ENCODE measurements at places on chromosomes 4 and X. TPM values are rescaled to one million over a fixed set of nuclear protein-coding genes. Genes with fewer than 3 reads are reported as not detected.

GRCh38 chr4:17475481-17475880 lies 36.4 kb downstream of the QDPR start:
- DNase-seq: peak; percentile 61

SHROOM4 gene
- total RNA-seq: 1.4 TPM

- DNase-seq: no peak
Observed at GRCh38 chr4:141933978-141934377, 297.6 kb downstream of the IL15 start.

RNF128 gene
- total RNA-seq: 12.6 TPM

ATG4A gene
- total RNA-seq: 14.8 TPM

DNA sequence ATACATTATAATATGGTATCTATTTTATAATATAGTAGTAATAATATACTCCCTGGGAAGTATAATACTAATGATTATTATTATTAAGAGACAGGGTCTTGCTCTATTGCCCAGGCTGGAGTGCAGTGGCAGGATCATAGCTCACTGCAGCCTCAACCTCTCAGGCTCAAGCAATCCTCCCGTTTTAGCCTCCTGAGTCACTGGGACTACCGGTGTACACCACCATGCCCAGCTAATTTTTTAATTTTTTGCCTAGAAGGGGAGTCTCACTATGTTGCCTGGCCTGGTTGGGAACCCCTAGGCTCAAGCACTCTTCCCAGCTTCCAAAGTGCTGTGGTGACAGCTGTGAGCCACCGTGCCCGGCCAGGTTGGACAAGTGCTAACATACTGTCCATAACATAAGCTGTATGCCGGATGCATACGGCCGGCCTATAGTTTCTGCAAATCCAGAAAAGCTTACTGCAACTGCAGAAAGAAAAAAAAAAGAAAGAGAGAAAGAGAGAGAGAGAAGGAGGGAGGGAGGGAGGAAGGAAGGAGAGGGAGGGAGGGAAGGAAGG lies 94.2 kb upstream of the PPP2R3B start:
- no peak for DNase-seq

SPANXB1 gene
- not detected for total RNA-seq

STOX2 gene
- 1.1 TPM for total RNA-seq

LRCH2 gene
- total RNA-seq: 11.1 TPM

NXF2 gene
- not detected for total RNA-seq

DNA sequence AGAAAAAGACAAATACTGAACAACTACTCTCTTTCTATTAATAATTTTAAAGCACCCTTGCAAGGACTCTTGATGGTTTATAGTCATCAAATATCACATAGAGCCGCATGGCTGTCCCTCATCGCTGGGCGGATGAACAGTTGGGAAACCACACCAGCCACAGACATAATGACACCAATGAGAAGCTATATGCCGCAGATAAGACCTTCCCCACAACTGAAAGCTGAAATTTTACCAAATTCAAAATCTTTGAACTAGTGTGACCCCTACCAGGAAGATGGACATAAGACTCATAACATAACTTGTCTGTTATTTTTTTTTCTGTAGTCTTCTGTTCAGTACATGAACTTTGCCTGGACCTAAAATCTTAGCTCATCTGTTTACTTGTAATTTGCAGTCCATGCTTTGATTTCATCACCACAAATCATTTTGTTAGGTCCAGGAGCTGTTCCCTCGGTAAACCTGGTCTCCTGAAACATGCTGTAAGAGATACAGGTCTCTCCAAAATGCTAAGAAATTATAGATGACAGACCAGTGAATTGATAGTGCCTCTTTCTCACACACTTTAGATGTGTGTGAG lies 157.3 kb upstream of the RAPGEF2 start:
- DNase-seq: no peak

SPANXN3 gene
- not detected for total RNA-seq

DNA sequence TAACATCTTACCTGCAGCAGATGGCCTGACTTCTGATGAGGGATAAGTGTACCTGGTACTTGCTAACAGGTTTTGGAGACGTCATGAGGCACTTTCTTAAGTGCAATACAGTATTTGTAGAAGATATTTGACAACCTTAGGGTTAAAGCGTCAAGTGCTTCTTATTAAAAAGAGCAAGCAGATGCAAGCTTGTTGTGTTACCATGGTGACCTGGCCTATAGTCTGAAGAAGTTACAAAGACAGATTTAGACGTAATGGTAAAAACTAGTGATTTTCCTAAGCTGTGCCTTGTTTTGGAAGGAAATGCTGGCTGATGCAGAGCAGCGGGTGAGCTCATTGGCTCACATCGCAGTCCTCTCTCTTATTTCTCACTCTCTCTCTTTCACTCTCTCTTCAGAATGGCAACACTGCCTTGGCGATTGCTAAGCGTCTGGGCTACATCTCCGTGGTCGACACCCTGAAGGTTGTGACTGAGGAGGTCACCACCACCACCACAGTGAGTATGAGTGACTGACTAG lies 243.6 kb downstream of the ANK2 start:
- peak; percentile 75 for DNase-seq

GRCh38 chr4:99652596-99653436 lies 4.8 kb downstream of the C4orf54 start:
- no peak for DNase-seq

DNA sequence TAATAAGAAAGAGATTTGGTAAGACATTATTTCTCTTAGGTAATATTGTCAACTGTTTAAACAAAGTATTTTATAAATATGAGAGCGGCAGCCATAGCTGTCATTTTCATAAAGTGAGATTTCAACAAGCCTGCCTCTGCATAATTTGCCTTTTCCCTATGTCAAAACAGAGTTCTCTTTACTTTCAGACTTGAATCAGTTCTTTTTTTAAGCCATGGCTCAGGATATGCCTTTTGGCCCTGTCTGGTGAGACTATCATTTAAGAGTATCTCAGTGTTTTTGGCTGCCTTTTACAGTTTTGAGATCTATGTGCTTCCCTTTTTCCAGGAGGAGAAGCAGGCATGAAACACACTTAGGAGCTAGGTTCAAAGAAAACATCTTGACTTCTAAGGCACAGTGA lies 7.5 kb upstream of the GUCY1A1 start:
- DNase-seq: no peak

DNA sequence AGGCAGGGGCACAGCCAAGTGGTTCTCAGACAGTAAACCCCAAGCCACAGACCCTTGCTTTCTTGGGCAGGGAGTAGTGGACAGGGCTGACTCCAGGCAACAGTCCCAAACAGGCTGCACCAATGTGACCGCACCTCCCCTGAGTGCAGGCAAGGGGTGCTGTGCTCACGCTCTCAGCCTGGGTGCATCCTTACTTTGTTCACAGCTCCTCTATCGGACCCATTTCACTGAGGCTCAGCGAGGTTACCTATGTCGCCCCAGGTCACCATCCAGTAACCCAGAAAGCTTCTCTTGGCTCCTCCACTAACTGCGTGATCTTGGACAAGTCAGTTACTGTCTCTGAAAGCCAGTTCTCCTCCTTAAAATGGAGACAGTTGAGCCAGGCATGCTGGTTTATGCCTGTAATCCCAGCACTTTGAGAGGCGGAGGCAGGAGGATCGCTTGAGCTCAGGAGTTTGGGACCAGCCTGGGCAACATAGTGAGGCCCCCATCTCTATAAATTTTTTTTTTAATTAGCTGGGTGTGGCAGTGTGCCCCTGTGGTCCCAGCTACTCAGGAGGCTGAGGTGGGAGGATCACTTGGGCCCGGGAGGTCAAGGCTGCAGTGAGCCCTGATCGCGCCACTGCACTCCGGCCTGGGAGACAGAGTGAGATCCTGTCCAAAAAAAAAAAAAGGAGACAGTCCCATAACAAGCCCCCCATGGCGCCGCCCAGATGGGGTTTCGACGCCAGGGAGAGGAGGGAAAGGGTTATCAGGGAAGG lies 823 bp upstream of the MAN2B2 start:
- no peak for DNase-seq

FAM9C gene
- not detected for total RNA-seq

TRMT10A gene
- total RNA-seq: 8.9 TPM

PNMA3 gene
- total RNA-seq: under 0.01 TPM

GRCh38 chr4:141416677-141417363 lies 196.1 kb downstream of the ZNF330 start:
- DNase-seq: peak; percentile 81

GAGE12D gene
- not detected for total RNA-seq

PCDH18 gene
- 210 TPM for total RNA-seq

GRCh38 chrX:118928151-118928550 lies 46.3 kb upstream of the LONRF3 start:
- DNase-seq: no peak

DNA sequence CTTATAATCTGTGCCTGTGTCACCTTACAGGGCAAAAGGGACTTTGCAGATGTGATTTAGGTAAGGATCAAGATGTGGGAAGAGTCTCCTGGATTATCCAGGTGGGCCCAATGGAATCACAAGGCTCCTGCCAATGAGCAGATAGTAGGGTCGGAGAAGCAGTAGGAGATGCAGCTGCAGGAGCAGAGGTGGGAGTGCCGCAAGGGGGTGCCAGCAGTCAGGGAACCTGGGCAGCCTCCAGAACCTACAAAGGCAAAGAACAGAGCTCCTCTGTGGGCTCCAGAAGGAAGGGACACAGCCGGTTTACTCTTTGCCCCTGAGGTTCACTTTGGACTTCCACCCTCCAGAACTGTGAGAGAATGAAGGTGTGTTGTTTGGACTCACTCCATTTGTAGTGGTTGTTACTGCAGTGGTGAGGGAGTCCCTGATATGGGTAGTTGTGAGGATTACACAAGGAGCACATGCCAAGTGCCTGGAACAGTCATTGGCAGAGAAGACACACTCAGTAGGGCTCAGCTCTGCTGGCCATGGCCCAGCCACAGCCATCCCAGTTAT lies 318.5 kb downstream of the EVC2 start:
- no peak for DNase-seq

DNA sequence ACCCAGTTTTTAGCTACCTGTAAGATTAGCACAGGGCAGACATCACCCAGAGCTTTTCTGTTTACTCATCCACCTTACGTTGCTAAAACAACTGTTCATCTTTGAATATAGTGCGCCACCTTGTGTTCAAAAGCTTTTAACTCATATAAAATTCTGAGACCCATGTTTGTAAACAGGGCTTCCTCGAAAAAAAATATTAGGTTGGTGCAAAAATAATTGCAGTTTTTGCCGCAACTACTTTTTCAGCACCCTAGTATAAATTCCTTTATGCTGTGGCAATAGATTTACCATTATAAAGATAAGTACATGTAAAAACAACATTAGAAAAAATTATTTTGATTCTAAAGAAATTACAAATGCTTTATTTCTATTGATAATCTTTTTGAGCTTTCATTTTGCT lies 147.9 kb downstream of the LRBA start:
- peak; percentile 88 for DNase-seq

- DNase-seq: no peak
Observed at GRCh38 chr4:135050086-135050717, 848.6 kb upstream of the PABPC4L start.

GRCh38 chrX:137915466-137915865 lies 349.5 kb downstream of the ZIC3 start:
- no peak for DNase-seq

DNA sequence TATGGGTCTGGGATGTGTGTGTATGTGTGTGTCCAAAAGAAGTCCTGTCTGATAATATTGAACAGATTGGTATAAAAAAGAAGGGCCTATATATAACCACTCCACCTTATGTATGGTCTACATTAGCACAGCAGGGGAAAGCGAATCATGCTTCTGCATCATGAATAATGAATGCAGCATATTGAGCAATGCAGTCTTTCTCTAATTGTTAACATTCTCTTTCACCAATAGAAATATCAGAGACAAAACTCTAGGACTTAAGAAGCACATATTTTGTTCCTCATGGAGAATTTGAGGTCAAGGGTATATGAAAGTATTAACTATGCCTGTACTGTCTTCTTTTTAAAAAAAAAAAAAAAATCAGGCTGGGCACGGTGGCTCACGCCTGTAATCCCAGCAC lies 264.3 kb upstream of the NOCT start:
- peak; percentile 9 for DNase-seq

GABRE gene
- 29.4 TPM for total RNA-seq

- DNase-seq: no peak
Observed at GRCh38 chrX:103503853-103504207, 15.5 kb downstream of the RAB40A start.

DNA sequence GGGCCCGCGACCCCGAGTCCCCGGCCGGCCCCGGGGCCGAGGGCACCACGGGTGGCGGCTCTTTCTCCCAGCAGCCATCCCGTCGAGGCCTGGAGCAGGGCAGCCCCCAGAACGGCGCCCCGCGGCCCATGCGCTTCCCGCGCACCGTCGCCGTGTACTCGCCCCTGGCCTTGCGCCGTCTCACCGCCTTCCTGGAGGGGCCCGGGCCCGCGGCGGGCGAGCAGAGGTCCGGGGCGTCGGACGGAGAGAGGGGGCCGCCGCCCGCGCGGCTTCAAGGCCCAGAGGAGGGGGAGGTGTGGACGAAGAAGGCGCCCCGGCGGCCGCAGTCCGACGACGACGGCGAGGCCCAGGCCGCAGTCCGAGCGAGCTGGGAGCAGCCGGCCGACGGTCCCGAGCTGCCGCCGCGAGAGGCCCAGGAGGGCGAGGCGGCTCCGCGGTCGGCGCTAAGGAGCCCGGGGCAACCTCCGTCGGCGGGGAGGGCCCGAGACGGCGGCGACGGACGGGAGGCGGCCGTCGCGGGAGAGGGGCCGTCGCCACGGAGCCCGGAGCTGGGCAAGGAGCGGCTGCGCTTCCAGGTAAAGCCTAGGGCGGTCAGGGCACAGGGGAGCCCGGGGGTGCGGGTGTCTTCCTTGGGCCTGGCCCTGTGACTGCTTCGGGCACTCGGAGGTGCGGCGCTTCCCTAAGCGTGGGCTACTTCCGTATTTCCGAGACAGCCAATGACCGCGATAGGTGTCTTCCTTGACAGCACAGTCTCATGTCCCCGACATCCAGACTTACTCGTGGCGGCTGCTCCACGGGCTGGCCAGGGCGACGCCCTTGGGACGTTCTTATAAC lies 845 bp downstream of the ZAR1 start:
- DNase-seq: no peak

- DNase-seq: no peak
Observed at GRCh38 chr4:109994415-109994827, 81.7 kb downstream of the EGF start.

CTSO gene
- 17.4 TPM for total RNA-seq

DNA sequence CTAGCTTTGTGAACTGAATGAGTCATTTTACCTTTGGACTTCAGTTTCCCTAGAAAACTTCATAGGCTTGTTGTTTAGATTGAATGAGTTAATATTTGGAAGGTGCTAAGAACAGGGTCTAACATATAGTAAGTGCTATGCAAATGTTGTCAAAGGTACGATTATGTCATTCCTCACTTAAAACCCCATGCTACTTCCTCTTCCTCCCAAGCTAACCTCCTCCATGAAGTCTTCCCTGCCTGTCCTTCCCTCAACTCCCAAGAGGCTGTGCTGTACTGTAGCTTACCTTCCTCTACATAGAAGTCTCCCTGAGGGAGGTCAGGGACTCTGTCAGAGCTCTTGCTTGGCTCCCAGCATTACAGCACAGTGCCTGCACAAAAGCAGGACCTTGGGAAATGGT lies 103.4 kb upstream of the PJA1 start:
- DNase-seq: no peak

All from fibroblast of the aortic adventitia (primary cell).